Esophagus squamous epithelium (tissue), 5 donors: ENCODE measurements at places on chromosomes 16 and 17.
A peak's percentile ranks its signal among the peaks of the same experiment; 100 is the strongest.

- DNase-seq = no peak
Measured at GRCh38 chr16:84308120-84308519, 13.4 kb downstream of the WFDC1 start.

GRCh38 chr17:79956853-79957252 is 78.8 kb downstream of the TBC1D16 start:
- DNase-seq = no peak

DNA sequence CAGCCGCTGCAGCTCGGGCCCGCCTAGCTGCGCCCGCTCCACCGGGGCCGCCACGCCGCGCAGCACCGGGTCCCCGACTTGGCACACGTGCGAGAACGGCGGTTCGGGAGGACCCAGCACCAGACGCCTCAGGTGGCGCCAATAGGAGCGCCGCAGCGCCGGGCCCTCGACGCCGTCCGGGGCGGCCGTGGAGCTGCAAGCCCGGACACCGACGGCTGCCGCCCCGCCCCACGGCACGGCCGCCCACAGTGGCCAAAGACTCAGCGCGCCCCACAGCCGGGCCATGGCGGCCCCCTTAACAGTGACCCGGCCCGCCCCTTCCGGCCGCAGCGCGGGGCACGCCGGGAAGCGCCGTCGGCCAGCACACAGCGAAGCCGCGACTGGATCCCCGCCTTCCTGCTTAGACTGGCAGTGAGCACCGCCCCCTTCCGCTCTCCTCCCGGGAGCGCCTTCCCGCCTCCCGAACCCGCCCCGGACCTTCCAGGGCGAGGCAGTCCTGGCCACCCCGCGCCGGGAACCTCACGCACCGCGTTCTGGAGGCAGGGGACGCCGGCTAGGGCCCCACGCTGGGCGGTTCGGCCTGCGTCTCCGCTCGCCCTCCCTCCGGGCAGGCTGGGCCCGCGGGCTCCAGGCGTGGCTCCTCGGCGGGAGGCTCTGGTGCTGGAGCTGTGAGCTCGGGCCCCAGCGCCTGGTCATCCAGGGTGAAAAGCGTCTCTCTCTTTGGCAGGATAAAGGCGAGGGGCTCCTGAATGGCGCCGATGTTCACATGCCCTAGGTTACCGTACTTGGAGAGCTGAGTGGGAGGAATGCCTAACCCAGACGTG is at the start of gene PDF:
PDF (minus strand) TSS at position 303 of the 824 bp plus-strand sequence; CDS start at position 285, 18 bp downstream.
- peak; percentile 43 for DNase-seq

- no peak for DNase-seq
Measured at GRCh38 chr16:82046941-82047340, 11.9 kb downstream of the HSD17B2 start.

DNA sequence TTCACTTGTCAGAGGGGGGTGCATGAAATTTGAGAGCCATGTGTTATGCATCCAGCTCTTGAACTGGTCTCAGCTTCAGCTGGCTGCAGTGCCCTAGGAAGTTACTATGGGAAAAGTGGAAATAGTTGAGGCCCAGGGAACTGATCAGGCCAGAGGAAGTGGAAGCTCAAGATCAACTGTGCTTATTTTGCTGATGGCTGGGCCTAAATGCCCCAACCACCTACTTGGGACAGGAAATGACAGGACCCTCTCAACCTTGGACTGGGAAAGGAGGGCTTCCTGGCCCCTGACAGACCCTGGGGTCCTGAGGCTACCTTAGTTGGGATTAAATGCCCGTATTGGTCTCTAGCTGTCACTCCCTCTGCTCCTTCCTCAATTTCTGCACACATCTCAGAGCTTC is 1.2 kb upstream of the TAOK2 start:
- no peak for DNase-seq

DNA sequence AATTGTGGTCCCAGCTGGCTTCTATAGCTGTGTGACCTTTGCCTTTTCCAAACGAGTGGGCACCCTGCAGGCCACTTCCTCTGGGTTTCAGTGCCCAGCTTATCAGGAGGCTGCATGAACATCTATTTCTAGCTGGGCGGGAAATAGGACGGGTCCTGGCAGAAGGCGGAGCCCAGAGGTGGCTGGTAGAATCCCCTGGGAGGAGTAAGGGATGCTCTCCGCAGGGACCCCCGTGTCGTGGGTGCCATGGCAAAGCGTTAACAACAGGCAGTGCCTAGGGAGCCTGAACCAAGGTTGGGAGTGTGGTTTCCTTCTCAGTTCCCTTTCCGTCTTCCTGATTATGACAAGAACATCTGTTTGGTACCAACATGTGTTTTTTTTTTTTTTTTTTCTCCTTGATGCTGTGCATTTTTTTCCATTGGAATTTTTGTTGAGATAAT is 58.2 kb downstream of the PLCG2 start:
- DNase-seq = no peak
